ENCODE measurements at places on chromosomes 6 and 20.

- no peak for DNase-seq
Observed at GRCh38 chr20:39222101-39222500, 260.0 kb downstream of the DHX35 start.

- DNase-seq: no peak
Observed at GRCh38 chr20:41142919-41143318, 5.6 kb downstream of the PLCG1 start.

- no peak for DNase-seq
Observed at GRCh38 chr6:57159127-57159526, 13.0 kb upstream of the BAG2 start.

DNA sequence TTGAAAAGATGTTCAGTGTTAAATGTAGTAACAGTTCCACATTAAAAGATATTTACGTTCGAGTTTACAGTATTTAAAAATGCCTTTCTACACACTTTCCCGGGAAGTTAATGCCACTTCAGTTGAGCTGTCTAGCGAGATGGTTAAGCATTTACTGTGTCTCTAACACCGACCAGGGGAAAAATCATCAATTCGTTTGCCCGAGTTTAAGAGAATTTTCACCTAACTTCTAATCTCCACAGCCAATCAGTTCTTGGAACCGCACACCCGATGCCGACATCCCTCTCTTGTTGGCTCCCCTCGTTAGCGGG is 58.2 kb downstream of the FAM217A start:
- no peak for DNase-seq

DNA sequence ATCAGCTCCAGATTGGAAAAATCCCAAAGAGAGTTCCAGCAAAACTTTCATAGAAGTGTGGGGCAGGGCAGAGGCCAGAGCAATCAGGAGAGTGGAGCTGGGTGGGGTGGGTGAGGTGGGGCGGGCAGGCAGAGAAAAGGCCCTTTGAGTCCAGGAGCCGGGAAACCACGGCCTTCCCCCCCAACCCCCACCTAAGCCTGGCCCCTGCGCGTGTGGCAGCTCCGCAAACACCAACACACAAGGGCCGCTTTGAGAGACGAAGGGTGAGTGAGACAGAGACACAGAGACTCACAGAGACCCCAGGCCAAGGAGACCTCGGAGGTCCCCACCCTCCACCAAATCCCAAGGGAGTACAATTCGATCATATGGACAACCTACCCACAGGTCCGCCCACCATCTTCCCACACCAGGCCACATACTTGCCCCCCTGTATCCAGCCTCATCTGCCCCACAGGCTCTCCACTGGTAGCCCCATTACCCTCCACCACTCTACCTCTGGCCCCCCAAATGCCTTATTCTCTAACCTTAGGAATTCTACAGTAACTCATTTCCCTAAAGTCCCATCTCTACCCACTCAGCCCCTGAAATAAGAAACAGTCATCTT is 1.7 kb downstream of the COL11A2 start:
- no peak for DNase-seq

DNA sequence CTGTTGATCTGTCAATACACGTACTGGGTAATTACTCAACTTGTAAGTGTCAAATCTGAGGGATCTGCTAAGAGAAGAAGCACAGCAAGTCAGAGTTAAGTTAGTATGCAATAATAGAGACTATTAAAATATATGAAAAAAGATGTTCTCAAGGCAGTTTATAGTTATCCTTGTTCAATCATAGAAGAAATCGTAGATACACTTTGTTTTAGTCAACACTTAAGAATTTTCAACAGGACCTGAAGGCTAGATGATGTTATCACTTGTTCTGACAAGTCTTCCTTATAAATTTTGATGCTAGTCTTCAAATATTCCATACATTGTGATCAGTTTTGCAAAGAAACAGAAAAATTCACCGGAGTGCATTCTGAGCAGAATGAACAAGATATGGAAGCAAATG is 91.1 kb upstream of the KCNQ5 start:
- no peak for DNase-seq

DNA sequence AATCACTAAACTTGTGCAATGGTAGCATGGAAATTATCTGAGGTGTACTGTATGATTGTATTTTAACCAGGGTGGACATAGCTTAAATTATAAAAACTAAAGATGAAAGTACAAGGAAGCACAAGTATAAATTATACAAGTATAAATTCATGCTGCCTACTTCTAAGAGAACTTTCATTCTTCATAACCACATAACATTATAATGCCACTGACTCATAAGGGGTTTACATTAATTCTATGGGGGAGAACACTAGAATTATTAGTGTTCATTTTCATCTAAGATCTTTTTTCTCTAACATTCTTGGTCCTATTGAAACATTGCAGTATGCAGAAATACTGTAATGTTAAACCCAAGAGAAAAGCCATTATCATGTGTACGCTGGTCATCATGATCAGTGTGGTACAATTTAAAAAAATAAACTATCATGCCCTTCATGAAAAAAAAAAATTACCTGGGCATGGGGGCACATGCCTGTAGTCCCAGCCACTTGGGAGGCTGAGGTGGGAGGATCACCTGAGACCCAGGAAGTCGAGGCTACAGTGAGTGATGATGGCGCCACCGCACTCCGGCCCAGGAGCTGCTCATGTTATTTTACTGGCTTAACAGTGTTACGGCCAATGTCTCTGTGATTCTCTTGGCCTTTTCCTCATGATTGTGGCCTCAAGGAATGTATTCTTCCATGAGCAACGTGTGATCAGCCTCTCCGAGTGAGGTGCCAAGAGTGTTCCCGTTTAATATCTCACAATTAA is 25.9 kb upstream of the AHCY start:
- no peak for DNase-seq

GRCh38 chr20:44167736-44168135 is 19.3 kb downstream of the JPH2 start:
- DNase-seq: no peak

DNA sequence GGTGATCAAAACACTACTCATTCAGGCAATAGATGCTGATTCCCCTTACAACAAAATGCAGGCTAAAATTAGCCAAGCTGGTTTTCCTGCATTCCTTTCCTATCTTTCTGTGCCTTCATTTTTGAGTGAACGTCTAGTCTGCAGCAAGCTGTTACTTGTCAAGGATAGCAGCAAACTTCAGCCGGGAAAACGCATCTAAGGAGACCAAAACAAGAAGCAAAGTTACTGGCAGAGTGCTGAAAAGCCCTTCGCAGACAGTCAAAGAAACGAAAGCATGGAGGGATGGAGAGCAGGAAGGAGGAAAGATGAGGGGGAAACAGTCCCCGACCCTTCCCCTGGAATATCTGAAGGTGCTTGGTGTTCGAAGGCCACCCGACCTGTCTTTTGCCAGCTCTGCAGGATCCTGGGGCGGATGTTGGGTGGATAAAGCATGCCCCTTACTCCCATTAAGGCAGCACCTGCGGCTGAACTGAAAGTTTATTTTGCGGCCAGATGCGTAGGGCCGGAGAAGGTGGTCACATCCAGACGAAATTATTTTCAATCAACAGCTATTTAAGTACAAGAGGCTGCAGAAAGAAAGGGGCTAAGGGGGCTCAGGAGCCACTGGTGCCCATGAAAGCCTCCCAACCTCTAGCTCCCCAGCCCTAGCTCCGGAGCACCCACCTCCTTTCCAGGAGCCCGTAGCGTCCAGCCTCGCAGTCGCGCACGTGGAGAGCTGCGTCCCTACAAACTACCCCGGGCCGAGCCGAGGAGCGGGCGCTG is 538 bp downstream of the FERMT1 start:
- no peak for DNase-seq

GRCh38 chr6:144678844-144679243 is 393.7 kb downstream of the UTRN start:
- DNase-seq: no peak

- no peak for DNase-seq
Observed at GRCh38 chr20:60269573-60270162, 311.4 kb downstream of the CDH26 start.

DNA sequence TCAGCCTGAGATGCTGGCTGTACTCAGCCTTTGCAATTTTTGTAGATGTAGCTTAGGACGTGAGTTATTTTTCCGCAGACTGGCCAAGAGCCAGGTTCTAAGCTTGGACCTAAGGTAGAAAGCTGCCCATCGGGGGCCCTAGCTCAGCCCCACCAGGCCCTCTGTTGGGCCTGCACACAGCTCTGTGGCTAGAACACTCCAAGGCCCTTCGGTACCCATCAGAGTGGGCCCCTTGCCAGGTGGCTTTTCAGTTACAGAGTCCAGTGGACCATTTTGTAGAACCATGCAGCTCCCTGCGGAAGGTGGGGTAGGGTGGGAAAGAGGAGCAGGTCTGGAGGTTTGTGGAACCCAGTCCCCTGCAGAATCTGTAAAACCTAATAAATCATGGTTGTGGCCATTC is 22.6 kb downstream of the UCKL1 start:
- no peak for DNase-seq

GRCh38 chr6:68635706-68636513 is 828 bp downstream of the ADGRB3 start:
- no peak for DNase-seq

- DNase-seq: no peak
Observed at GRCh38 chr6:1837826-1838225, 228.1 kb downstream of the FOXC1 start.

DNA sequence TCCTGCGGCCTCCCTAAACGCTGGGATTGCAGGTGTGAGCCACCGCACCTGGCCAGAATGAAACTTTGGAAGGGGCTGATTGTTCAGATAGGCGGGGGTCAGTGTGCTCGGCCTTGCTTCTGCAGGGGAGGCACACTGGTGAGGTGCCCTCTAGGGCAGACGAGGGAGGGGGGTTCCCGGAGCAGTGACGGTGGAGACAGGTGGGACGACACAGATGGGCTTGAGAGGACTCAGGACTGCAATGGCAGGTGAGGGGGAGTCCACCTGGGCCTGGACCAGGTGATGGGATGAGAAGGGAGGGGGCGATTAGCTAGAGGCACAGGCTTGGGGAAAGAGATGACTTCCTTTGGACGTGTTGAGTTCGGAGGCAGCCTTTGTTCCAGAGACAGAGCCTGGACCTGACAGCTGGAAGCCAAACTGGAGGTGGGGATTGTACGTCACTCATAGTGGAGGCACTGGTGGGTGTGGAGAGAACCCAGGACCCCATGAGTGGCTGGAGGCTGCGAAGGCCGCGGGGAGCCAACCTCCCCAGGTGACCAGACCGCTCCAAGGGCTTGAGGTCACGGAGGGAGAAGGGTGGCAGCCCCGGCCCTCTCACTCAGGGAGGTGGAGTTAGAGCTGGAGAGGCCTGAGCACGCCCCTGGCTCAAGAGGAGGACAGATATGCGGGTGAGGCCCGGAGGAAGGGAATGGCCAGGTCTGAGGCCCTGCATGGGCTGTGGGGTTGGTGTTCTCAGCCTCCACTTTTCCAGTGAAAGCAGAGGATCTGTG is 10.5 kb upstream of the MAP1LC3A start:
- no peak for DNase-seq

- DNase-seq: no peak
Observed at GRCh38 chr6:52635049-52635577, 35.8 kb upstream of the TMEM14A start.

DNA sequence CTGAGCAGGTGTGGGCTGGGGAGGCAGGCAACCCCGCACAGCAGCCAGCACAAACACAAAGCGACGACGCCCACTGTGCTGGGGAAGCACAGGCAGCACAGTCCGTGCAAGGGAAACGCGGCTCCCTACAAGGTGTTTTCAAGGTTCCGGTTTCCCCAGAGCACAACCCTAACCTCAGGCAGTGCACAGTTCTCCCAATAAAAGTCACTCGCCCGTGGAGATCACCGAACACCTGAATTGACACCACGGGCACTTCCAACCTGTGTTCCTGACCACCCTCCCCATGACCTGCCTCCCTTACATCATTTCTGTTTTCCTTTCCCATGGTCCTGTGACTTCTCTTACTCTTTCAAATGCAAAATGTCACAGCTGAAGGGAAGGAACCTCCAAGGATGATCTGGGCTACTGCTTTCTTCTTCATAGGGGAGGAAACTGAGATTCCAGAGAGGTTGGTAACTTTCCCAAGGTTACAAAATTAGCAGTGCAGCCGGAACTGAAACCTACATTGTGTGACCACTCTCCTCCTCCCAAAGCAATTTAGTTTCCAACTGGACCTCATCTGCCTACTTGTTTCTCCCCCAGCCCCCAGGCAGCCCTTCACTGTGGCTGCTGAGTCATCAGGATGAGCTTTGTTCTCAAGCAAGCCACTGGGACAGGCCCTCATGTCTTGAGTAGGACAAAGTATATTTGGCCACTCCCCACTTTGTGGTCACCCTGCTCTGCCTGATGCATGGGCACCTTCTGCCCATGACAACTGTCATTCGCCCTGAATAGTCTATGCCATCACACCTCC is 125.3 kb downstream of the ATXN1 start:
- no peak for DNase-seq

GRCh38 chr6:157060440-157060952 is 262.8 kb downstream of the TMEM242 start:
- DNase-seq: no peak

GRCh38 chr6:166950443-166950821 is 5.9 kb downstream of the RNASET2 start:
- no peak for DNase-seq

DNA sequence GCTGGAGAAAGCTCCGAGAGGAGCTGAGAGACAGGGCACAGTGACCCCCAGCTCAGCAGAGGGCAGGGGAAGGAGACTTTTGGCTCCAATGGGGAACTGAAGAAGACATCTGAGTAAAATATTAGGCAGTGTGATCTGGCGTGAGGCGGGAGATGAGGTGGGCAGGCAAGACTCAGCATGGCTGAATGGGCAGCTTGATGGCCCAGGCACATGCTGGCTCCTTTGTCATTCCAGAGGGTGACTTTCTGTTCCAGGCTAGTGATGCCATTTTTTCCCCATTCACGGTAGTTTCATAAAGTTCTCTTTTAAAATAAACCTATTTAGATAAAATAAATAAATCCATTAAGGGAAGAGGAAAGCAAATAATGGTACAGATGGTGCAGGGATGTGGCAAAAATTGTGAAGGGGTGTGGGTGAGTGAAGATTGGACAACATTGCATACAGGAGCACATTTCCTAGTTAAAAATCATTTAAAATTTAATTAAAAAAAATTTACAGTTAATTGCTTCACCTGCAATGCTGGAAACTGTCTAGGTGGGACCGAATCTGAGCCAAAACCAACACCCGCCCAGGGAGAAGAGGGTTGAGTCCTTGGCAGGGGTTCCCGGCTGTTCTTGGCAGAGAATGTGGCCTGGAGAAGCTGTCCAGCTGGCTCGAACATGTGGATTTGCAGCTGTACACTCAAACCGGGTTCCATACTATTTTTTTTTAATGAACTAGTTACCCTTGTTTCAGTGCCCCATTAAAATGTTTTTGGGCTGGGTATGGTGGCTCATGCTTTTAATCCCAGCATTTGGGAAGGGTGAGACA is 41.7 kb upstream of the PRELID3B start:
- no peak for DNase-seq

DNA sequence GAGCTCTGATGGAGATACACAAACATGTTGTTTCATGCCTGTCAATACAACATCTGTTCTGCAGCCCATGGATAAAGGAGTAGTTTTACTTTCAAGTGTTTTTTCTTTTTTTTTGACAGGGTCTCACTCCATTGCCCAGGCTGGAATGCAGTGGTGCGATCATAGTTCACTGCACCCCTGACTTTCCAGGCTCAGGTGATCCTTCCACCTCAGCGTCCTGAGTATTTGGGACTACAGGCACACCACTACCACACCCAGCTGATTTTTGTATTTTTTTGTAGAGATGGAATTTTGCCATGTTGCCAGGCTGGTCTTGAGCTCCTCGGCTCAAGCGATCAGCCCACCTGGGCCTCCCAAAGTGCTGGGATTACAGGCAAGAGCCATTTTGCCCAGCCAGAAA is 97.0 kb downstream of the SMAP1 start:
- DNase-seq: no peak
